K562 (cell line): ENCODE measurements at places on chromosomes 4 and X. TPM values are rescaled to one million over a fixed set of nuclear protein-coding genes. Genes with fewer than 3 reads are reported as not detected.

GRCh38 chr4:82906469-82906868 lies 5.9 kb downstream of the THAP9 start:
- peaks cover 14% of the 10 kb centered on the region; the same call in 1 of the 3 replicates for H3K4me1 ChIP-seq
- H3K27me3 ChIP-seq, result no peaks in the 10 kb centered on the region
- no peak for DNase-seq
- no peak overlapping the region for H3K4me3 ChIP-seq
- H3K36me3 ChIP-seq, result peaks cover 6% of the 10 kb centered on the region; the same call in 1 of the 3 replicates
- H3K27ac ChIP-seq, result no peak overlapping the region

Gene CENPI
- total RNA-seq, result 14.4 and 15.0 TPM in 2 replicates

- no peaks in the 10 kb centered on the region for H3K27me3 ChIP-seq
- no peaks in the 10 kb centered on the region for H3K36me3 ChIP-seq
- DNase-seq, result no peak
- H3K27ac ChIP-seq, result no peak overlapping the region
These were observed 8.9 kb downstream of the HTN1 start for GRCh38 chr4:70059149-70059548.

Gene GRIA3
- total RNA-seq, result not detected in 2 replicates

- H3K27me3 ChIP-seq, result no peaks in the 10 kb centered on the region
- H3K27ac ChIP-seq, result no peak overlapping the region
- no peaks in the 10 kb centered on the region for H3K36me3 ChIP-seq
- H3K4me1 ChIP-seq, result no peaks in the 10 kb centered on the region
- no peak overlapping the region for H3K4me3 ChIP-seq
These were observed 248.6 kb upstream of the VEGFC start for GRCh38 chr4:177041356-177041755.
